ENCODE measurements at places on chromosomes 2 and 18.
A peak's percentile ranks its signal among the peaks of the same experiment; 100 is the strongest.

GRCh38 chr18:14026199-14026598, 106.0 kb downstream of the ZNF519 start:
- DNase-seq, result no peak
- H3K4me3 ChIP-seq, result no peak overlapping the region
- H3K4me1 ChIP-seq, result no peaks in the 10 kb centered on the region

DNA sequence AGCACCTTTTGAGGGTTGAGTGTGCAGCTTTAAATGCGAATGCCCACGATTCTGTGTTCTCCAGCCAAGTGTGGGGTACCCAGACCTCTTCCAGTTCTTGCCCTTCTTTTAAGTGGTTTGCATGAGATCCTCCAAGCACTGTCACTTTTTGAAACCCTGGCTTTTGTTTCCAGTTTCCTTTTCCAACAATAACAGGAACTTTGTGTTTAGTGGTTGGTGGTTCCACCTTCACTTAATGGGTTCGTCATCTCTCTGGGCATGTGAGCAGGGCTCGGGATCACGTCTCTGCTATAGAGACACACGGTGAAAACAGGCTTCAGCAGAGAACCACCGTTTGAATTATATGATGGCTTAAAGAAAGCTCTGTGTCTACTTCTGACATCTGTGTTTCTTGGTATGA, 197.6 kb downstream of the LDLRAD4 start:
- H3K36me3 ChIP-seq, result no peaks in the 10 kb centered on the region
- H3K4me1 ChIP-seq, result no peaks in the 10 kb centered on the region
- no peaks in the 10 kb centered on the region for H3K27me3 ChIP-seq
- H3K27ac ChIP-seq, result no peak overlapping the region

- peaks cover 71% of the 10 kb centered on the region for H3K36me3 ChIP-seq
- no peak overlapping the region for H3K4me3 ChIP-seq
- no peaks in the 10 kb centered on the region for H3K4me1 ChIP-seq
Measured at GRCh38 chr18:50911006-50911405, 32.1 kb downstream of the ME2 start.

DNA sequence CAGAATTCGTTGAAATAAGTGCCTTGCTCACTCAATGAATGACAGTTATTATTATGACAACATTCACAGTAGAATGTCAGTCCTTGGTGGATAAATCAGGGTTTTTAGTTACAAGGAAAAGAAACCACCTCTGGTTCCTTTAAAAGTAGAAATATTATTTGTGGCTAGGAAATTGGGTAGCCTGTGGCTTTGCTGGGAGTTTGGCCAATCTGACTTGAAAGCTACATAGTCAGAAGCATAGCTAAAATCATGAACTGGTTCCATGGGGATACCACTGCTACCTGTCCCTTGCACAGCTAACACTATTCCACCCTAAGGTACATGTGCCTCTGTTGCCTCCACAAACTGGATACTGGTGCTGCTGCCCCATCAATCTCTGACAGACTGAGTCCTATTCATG, 12.8 kb upstream of the SMCHD1 start:
- H3K36me3 ChIP-seq, result no peaks in the 10 kb centered on the region
- no peak overlapping the region for H3K4me3 ChIP-seq
- no peaks in the 10 kb centered on the region for H3K27me3 ChIP-seq
- H3K27ac ChIP-seq, result no peak overlapping the region
- H3K4me1 ChIP-seq, result no peaks in the 10 kb centered on the region
- DNase-seq, result no peak

- no peaks in the 10 kb centered on the region for H3K27me3 ChIP-seq
- H3K4me1 ChIP-seq, result no peaks in the 10 kb centered on the region
- H3K4me3 ChIP-seq, result no peak overlapping the region
- peaks cover 30% of the 10 kb centered on the region for H3K36me3 ChIP-seq
- no peak for DNase-seq
- H3K27ac ChIP-seq, result no peak overlapping the region
Measured at GRCh38 chr2:239378021-239378917, 22.6 kb downstream of the HDAC4 start.

DNA sequence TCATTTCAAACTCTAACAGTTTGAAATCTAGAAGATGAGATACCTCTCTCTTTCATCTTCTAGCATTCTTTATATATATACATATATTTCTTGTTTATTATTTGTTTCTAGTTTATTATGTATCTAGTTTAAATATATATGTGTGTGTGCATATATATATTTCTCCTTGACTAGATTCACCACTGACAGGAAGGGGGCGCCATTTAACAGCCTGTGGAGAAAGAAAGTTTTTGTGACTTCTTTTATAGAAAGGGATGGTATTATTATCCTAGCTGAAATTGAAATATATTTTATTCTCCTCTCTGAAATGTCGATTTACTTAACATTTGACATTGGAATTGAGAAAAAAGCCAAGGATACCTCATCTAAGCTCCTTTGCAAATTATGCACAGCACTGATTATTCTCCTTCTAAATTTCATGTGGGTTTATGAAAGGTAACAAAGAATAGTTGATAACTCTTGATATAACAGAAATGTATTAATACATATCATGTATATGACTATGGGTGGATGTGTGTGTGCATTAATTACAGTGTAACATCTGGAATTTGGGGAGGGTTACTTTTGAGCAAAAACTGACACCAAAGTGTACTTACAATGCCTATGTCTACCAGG, 160.7 kb upstream of the NT5C1B start:
- H3K36me3 ChIP-seq, result no peaks in the 10 kb centered on the region
- no peaks in the 10 kb centered on the region for H3K27me3 ChIP-seq
- H3K4me3 ChIP-seq, result no peak overlapping the region
- no peak overlapping the region for H3K27ac ChIP-seq

DNA sequence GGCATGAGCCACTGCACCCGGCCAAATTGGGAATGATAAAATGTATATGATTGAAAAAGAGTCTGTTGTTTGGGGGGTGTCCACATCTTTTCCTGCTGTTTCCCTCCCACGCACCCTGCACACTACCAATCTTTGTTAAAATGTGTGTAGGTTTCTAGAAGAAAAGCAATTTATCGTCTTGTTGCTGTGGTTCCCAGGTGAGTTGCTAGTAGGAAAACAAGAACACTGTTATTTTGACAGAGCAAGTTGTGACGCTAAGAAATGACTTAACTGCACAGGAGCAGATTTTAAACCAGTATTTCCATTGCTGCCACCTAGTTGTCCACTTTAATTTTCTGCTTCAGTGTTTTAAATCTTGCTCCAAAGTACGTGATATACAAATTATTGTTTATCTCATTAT, 21.0 kb upstream of the USP14 start:
- no peak for DNase-seq
- peaks cover under 1% of the 10 kb centered on the region for H3K27me3 ChIP-seq
- no peaks in the 10 kb centered on the region for H3K36me3 ChIP-seq
- H3K27ac ChIP-seq, result no peak overlapping the region
- no peak overlapping the region for H3K4me3 ChIP-seq
- no peaks in the 10 kb centered on the region for H3K4me1 ChIP-seq

DNA sequence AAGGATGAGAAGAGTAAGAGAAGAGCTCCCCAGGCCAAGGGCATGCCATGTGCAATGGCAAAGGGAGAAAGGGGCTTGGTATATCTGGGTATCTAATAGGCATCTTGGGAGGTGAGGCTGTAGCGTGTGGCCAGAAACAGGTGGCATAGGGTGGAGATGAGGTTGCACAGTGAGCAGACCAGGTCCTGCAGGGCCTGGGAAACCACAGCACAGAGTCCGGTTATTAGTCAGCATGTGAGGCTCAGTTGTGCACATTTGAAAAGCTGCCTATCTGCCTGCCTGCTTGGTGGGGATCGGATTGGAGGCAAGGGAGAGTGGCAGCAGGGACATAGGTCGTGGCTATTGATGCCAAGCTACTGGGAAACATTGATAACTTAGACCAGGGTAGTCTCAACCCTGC, 190.6 kb downstream of the TPGS2 start:
- no peaks in the 10 kb centered on the region for H3K36me3 ChIP-seq
- DNase-seq, result no peak
- no peak overlapping the region for H3K4me3 ChIP-seq
- H3K27ac ChIP-seq, result no peak overlapping the region

DNA sequence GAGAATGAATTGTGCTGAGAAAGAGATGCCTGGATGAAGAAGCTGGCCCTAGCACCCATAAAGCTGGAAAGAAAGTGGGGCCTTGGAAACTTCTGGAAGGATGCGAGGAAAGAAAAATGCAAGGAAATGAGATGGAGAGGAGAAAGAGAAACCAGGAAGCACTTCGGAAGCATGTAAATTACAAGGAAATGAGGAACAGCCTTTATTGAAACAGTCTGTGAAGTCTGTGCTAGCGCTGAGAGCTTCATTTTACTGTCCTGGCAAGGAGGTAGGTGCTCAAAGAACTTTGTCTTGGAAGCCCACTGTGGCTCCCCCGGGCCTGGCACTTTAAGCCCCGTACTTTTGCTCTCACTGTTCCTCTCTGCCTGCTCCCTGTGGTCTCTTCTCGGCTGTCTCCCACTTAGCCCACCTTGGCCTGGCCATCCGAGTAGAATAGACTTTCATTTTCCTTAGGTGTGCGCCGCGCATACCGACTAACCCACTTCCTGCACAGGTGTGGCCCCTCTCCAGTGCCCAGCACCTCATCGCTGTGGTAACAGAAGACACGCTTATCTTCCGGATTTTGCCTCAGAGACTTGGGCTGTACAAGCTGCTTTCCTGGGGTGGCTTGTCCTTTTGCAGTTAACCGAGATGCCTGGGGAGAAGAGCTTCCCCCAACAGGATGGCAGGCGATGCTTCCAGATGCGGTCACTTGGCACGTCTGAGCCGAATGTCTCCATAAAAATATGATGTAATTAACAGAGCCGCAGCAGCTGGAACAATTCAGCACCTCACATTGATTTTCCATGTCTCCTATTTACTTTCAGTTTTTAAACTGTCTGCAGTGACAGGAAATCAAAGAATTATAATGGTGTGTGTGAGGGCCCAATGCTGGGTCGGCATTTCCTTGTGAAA, 199.6 kb downstream of the HRH4 start:
- H3K27me3 ChIP-seq, result no peaks in the 10 kb centered on the region
- no peak for DNase-seq
- H3K36me3 ChIP-seq, result no peaks in the 10 kb centered on the region
- peak overlapping the region; percentile 7 for H3K4me3 ChIP-seq

- no peak overlapping the region for H3K27ac ChIP-seq
- no peaks in the 10 kb centered on the region for H3K4me1 ChIP-seq
- H3K4me3 ChIP-seq, result no peak overlapping the region
- no peaks in the 10 kb centered on the region for H3K36me3 ChIP-seq
Measured at GRCh38 chr18:44393406-44393805, 287.3 kb upstream of the SETBP1 start.

DNA sequence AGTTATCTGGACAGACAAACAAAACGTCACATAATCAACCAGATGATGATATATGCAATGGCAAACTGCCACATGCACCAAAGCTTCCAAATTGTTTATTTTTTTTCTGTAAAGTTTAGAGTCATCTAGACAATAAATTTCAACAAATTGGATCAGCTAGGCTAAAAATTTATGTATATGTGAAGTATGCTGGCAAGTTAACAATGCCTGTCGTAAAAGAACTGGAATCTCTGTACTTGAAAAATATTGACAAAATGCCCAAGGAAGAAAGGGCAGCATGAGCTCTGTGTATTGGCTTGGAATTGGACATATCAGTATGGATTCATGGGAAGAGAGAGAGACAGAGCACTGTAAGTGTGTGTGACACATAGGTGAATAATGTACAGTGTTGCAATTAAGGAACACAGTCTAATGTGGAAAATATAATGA, 309.8 kb downstream of the ERBB4 start:
- no peak for DNase-seq
- no peak overlapping the region for H3K4me3 ChIP-seq
- H3K27me3 ChIP-seq, result no peaks in the 10 kb centered on the region
- no peak overlapping the region for H3K27ac ChIP-seq

GRCh38 chr2:76599732-76600368, 889.1 kb upstream of the GCFC2 start:
- no peak overlapping the region for H3K27ac ChIP-seq
- H3K4me3 ChIP-seq, result no peak overlapping the region
- H3K27me3 ChIP-seq, result no peaks in the 10 kb centered on the region
- H3K4me1 ChIP-seq, result no peaks in the 10 kb centered on the region
- no peaks in the 10 kb centered on the region for H3K36me3 ChIP-seq
